Coronary artery (tissue), 2 donors: ENCODE measurements at places on chromosomes 12 and 14.

DNA sequence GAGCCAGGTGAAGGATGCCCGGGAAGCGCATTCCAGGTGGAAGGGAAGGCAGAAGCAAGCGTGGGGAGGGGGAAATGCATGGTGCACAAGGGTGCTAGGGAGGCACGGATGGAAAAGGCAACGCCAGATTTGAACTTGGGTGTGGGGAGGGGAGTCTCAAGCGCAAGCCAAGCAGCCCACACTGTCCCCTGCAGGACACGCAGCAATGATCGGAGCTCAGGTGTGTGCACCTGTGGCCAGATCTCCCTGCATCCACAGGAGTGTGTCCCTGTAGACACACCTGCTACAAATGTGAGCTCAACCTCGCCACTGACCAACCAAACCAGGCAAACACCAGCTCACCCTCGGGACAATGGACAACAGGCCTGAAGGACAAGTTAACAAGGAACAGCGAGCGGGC is 63.2 kb downstream of the SCARB1 start:
- no peak for DNase-seq

GRCh38 chr12:4828176-4828575 is 81.5 kb upstream of the KCNA1 start:
- DNase-seq = no peak

GRCh38 chr12:27937768-27938167 is 34.8 kb downstream of the PTHLH start:
- DNase-seq = no peak

- DNase-seq = no peak
Observed at GRCh38 chr14:42555365-42555764, 948.7 kb downstream of the LRFN5 start.

DNA sequence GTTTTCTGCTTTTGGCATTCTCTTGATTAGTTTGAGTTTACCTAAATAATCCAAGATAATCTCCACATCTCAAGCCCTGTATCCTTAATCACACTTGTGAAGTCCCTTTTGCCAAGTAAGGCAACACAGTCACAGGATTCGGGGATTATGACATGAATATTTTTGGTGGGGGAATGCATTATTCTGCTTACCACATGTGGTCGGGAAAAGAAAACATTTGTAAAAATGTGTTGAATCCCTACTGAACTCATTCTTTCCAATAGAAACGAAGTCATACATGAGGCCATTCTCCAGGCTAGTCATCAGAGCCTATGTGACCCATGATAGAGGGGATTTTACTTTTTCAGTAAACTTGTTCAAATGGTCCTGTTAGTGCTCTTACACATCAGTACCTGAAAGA is 58.5 kb upstream of the PRICKLE1 start:
- DNase-seq = no peak

- no peak for DNase-seq
Observed at GRCh38 chr14:95502381-95502950, 14.0 kb downstream of the SYNE3 start.

- no peak for DNase-seq
Observed at GRCh38 chr12:121581686-121582429, 1.0 kb upstream of the KDM2B start.

DNA sequence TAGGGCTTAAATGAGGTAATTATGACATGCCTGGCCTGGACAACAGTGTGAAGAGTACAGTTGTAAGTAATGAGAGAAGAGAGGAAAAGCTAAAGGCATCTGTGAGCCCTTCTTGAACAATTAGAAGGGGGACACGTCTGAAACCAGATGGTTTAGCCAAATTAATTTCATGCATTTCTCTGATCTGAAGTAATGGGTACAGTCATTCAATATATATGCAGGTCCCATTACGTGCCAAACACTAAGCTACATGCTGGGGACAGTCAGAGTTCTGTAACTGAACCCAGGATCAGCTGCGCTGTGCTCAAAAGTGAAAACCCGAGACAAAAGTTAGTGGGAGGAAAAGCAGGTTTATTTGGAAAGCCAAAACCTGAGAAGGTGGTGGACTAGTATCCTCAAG is 207.2 kb upstream of the TMTC1 start:
- DNase-seq = no peak

- no peak for DNase-seq
Observed at GRCh38 chr12:85575120-85576096, 260.8 kb downstream of the RASSF9 start.
